ENCODE measurements at places on chromosomes 6 and 20.

DNA sequence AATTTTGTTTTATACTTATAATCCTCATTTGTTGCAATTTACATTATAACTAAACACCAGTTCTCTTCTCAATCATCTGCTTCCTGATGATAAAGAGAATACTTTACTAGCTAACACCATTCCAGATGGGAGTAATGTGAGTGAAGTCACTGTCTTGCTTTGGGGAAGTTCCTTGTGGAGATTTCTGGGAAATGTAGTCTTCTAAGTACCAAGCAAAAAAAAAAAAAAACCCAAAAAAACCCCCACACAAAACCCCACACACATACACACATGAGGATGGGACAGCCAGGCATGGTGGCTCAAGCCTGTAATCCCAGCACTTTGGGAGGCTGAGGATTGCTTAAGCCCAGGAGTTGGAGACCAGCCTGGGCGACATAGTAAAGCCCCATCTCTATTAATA, 2.2 kb upstream of the SNPH start:
- DNase-seq, result no peak

DNA sequence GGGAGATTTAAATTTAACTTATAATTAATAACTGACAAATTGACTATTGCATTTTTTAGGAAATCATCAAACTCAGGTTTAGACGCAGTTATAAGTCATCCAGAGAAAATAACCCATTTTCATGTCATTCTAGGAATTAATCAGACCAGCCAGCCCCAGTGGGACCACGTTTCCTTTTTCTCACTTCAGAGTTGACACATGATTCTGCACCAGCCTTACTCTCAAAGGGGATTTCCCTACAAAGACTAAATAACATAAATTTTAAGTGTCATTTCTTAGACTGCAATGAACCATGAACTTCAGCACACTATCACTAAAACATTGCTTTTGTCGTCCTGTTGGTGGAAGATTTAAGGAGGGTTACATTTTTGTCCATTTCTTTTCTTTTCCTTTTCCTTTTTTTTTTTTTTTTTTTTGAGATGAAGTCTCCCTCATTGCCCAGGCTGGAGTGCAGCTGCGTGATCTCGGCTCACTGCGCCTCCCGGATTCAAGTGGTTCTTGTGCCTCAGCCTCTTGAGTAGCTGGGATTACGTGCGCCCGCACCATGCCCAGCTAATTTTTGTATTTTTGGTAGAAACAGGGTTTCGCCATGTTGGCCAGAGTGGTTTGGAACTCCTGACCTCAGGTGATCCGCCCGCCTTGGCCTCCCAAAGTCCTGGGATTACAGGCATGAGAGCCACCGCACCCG, 3.6 kb downstream of the IPCEF1 start:
- no peak for DNase-seq

- DNase-seq, result no peak
These were observed 88.5 kb upstream of the SSTR4 start for GRCh38 chr20:22946596-22946995.

DNA sequence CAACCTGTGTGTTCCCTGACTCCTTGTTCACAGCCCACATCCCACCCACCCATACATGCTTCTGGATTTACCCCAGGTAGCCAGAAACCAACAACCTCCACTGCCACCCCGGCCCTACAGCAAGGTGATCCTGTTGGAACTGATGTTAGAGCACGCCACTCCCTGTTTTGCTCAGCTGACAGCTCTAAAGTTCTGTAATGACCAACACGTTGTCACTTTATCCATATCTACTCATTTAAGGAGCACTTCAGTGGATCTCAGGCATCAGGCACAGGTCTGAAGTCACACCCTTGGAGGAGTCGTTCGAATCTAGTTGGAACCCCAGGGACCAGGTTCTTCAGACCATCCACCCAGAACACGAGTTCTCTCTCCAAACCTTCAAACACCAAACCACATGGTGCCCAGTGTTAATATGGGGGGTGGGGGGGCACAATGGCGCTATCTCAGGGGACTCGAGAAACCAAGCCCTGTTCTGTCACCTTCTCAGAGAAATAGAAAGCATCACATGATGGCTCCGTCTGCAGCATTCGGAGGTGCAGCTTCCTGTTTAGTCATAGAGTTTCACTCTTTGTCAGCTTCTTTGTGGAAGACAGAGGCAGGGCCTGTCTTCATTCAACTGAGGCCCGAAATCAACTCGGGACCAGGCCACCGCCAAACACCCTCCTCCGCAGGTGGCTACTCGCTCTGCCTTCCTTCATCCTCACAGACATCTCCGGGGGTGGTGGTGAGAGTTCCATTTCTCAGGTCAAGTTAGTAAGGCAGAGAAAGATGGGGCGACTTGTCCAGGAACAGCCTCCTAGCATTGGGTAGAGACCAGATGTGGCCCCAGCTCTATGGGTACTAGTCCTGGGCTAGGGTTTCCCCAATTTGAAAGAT, 142.2 kb downstream of the NFATC2 start:
- no peak for DNase-seq

GRCh38 chr6:101458826-101459225, 65.3 kb downstream of the GRIK2 start:
- no peak for DNase-seq

DNA sequence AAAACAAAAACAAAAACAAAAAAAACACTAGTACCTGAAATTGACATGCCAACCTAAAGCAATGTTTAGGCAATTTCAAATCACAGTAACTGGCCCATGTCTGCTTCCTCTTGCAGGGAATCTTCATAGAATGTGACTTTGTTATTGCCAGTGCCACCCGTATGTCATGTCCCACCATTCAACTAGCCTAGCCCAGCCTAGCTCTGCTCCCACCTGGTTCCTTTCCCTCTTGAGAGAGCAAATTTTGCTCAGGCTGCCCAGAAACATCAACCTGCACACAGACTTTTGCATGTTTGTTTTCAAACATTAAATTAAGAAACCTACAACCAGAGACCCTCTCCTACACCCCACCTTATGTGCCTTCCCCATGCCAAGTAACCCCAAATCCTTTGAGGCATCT, 124.8 kb upstream of the SLC2A12 start:
- DNase-seq, result no peak

DNA sequence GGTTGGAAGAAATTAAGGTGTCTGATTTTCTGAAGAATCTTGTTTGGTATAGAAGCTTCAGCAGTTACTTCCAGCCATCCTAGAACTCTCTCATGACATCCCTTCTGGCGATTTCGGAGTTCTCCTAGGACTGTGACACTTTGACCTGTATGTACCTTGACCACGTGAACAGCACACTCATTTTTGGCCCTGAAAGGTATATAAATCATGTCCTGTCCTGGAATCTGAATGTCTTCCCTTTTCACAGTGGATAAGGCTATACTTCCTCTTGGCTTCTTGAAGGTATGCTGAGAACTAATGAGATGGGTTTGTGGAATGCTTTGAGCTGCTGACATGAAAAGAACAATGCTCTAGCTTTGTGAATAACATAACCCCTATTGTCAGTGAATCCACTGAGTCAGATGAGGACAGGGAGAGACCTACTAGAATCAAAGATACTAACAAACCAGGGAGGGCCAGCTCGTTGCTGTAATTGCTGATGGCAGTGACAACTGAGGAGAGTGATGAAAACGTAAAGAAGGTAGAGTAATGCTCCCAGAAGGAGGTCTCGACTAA, 6.0 kb upstream of the ZDHHC14 start:
- DNase-seq, result no peak

- DNase-seq, result no peak
These were observed 18.9 kb downstream of the TREML1 start for GRCh38 chr6:41135062-41135832.

- no peak for DNase-seq
These were observed 132.1 kb downstream of the CEBPB start for GRCh38 chr20:50322703-50323131.

DNA sequence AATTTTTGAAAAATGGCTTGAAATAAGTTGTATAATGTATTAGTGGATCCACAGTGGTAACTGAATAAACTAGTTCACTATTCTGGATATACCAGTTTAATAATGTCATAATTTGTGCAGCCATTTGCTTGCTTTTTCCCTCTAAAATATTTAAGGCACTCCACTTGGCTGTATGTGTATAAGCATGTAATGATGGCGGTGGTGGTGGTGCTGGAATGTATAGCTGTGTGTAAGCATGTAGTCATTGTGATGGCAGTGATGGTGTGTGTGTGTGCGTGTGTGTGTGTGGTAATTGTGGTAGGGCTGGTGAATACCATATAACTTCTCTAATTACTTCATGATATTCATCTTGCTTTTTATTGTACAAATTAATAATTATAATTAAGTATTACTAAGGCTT, 89.2 kb upstream of the HIVEP1 start:
- no peak for DNase-seq

GRCh38 chr6:116136373-116136772, 10.4 kb upstream of the COL10A1 start:
- no peak for DNase-seq

GRCh38 chr20:48986899-48987298, 59.2 kb upstream of the CSE1L start:
- DNase-seq, result no peak

- DNase-seq, result no peak
These were observed 715.6 kb upstream of the NRSN1 start for GRCh38 chr6:23410439-23410838.

- DNase-seq, result no peak
These were observed 105.1 kb downstream of the SLC23A2 start for GRCh38 chr20:4896119-4896702.

GRCh38 chr6:121544691-121545090, 109.2 kb downstream of the GJA1 start:
- no peak for DNase-seq

GRCh38 chr6:152701081-152701862, 3.6 kb downstream of the MYCT1 start:
- DNase-seq, result no peak
